Neuronal stem cell (in vitro differentiated cells): ENCODE measurements at places on chromosomes 7 and 10.

DNA sequence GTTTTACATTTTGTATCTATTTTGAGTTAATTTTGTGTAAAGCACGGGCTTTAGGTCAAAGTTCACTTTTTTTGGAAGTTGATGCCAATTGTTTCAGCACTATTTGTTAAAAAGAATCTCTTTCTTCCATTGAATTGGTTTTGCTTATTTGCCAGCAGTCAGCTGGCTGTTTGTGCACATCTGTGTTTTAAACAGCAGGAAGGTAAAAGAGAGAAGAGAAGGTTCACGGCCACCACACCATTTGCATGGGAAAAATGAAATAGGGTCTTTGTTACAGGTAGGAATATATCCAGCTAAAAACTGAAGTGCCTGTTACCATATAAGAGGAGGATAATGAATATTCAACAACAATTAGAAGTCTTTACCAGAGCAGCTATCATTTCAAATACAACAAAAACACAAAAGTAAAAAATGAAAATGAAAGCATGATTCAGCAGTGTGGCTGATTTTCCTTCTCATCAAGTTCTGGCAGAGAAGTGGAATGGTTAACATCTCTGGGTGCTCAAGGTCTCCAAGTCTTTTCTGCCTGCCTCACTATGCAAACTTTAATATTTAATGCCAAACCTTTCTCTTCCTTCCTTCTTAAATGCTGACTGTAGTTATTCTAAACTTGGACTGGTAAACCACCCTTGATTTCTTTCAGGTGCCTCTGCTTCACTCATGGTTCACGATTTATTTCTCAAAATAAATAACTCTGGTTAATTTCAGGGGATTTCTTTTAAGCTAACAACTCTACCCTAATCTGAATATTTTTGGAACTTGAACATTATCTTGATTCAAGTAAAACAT lies 841.5 kb downstream of the GRM8 start:
- DNase-seq: no peak

DNA sequence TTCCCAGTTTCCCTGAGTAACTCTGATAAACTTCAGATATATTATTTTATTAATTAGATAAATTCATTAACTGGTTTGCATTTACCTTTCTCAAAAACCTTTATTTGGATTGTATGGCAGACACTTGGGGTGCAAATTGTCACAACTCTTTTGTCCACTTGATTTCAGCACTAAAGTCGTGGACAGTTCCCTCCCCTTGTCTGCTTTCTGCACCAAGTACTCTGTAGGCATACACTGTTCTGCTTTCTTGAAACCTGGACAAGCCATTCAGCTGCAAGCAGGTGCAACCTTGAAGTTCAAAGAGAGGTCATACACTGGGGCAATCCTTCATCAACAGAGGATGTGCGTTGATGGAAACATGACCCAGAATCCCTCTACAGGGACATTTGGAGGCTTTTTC lies 162.9 kb downstream of the ARL5B start:
- DNase-seq: peak; percentile 70

DNA sequence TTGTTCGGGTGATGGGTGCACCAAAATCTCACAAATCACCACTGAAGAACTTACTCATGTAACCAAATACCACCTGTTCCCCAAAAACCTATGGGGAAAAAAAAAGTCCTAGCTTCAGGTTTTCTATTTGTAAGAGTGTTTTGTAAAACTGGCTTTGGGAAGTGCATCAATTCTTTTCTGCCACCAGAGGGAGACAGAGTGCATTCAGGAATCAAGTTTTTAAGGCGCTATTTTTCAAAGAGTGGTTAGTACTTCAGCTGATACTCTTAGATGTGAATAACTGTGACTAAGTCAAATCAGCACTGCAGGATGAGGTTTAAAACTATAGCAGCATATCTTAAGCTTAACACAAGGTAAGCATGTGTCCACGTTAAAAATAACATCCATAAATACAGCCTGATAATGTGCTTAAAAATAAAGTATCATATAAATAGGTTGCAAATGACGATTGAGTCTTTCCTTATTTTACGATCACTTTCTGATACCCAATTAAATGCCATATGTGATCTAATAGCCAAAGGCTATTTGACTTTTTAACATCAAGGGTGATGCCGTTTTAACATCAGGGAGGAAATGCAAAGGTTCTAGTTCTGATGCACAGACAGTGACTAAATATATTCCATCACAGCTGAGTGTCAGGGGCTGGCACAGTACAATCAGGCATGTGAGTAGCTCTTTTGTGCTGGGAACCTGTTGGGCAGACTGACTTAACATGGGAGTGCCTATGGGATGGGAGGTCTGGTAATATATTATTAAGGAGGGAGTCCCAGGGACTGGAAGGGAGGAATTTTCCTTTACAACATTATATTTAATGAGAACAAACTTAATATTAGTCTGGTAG lies 10.6 kb upstream of the LYZL2 start:
- DNase-seq: peak; percentile 53

GRCh38 chr7:153675131-153675530 lies 377.1 kb upstream of the DPP6 start:
- no peak for DNase-seq

DNA sequence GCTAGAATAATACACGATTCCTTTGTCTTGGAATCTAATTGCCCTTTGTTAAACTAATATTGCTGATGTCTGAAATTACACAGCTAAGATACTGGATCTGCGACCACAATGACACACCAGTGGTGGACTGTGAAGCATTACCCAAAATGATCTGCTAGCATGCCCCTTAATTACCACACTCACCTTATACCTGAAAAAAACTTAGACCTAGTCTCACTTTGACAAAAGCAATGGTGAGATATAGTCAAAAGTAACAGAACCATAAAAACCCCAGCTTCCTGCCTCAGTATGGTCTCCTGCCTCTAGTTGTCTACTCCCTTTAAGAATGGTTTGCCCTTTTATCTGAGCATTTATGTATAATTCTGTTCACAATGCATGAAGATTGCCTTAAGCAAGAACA lies 20.8 kb upstream of the ERVW-1 start:
- no peak for DNase-seq

DNA sequence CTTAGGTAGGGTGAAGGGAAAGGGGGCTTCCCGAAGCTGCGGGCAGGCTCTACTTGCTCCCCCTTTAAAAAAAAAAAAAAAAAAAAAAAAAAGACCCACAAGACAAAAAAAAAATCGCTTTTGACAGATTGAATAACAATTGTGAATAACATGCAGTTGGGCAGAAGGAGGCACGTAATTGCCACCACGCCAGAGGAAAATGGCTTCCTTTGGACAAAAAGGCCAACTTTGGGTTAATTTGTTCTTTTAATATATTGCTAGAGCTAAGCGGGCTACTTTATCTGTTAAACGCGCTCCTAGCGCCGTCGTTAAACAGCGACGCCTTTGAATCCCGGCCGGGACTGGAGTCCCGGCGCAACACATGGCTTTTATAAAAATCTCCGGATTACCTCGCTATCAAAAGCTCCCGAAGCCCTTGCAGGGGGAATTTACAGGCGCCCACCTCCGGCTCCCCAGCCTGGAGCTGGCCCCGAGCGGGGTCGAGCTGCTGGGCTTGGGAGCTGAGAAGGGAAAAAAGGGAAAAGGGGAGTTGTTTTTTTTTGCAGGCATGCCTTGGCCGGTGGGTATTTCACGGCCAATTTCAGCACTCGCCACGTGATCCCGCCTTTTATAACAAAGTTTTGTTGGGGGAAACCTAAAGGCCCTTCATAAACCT lies 1.2 kb downstream of the HOXA11 start:
- DNase-seq: no peak

DNA sequence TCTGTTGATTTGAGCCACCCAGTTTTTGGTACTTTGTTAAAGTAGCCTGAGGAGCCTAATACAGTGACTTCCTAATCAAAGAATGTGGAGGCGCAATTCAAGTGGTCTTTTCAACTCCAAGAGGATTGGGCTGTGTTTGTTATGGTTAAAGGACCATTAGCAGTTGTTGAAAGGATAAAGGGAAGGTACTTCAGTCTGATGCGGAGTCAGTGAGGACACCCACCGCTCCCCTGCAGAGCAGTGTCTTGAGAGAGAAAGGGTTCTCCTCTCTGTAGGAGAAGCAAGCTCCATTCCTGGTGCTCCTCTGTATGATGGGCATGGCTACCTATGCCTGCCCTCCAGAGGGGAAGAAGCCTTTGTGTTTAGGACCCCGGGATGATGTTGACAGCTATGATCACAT lies 590.6 kb upstream of the C7orf33 start:
- DNase-seq: no peak

DNA sequence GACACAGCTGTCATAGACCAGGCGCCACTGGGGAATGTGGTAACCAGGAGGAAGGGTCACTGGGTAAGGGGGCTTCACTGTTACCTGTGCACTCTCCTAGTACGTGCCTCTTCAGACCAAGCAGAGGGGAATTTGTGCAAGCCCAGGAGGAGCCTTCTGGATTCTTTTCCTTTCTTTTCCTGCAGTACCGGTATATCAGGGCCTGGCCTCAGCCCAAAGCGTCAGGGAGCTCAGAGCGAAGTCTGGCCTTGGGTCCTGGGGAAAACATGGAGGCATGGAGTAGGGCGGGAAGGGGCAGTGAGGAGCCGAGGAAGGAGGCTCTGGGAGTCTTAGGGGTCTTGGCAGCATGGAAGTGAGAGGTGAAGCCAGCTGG lies 133.6 kb upstream of the GDF10 start:
- DNase-seq: no peak

DNA sequence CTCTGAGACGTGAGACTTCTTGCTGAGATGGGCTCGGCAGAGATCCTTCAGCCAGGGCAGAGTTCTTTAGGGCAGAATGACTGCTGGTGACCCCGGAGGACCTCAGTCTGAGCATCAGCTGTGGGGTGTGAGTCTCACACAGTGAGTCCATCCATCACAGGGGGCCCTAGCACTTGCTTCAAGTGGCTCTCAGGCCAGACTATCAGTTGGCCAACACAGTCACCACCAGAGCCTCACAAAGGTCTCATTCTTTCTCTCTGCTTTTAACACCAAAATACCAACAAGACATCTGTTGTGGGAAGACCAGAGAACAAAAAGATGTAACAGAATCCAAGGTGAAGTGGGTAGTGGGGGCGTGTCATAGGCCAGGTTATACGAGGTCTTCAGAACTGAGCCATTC lies 345.6 kb upstream of the NRP1 start:
- DNase-seq: no peak

GRCh38 chr10:10788761-10789160 lies 228.9 kb upstream of the CELF2 start:
- DNase-seq: no peak

- peak; percentile 39 for DNase-seq
These were observed 150.5 kb downstream of the PLXDC2 start for GRCh38 chr10:19966751-19967150.

GRCh38 chr7:134703782-134704181 lies 57.1 kb downstream of the BPGM start:
- DNase-seq: no peak

DNA sequence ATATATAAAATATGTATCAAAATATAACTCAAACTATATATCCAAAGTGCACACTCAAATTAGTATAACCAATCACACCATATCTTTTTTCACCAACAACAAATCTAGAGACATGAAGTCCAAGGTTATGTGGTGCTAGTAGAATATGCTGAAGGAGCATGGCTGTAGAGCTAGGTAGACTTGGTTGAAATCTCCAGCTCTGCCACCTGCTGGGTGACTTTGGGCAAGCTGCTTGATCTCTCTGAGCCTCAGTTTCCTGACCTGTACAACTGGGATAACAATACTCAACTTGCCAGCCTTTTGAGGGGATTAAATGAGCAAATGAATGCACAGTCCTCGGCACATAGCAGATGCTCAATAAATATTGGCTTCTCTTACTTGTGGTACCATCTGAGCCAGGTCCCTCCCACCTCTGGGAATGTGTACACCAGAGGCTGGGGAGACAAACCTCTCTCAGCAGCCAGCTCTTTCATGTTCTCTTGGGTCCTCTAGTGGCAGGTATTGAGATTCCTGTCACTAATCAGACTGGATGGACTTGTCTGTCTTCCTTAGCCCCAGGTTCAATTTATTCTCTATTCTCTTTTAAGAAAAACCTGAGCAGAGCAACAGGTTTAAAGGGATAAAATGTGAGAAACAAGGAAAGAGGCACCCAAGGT lies 94.3 kb upstream of the PDE1C start:
- peak; percentile 5 for DNase-seq

GRCh38 chr7:123131961-123132360 lies 67.8 kb downstream of the SLC13A1 start:
- DNase-seq: no peak

- DNase-seq: no peak
These were observed 6.9 kb upstream of the RGS10 start for GRCh38 chr10:119549247-119549999.

GRCh38 chr7:3408814-3409595 lies 108.0 kb downstream of the SDK1 start:
- DNase-seq: no peak

GRCh38 chr7:130356876-130357611 lies 12.4 kb downstream of the CPA5 start:
- no peak for DNase-seq

GRCh38 chr7:47320296-47320695 lies 261.6 kb downstream of the TNS3 start:
- DNase-seq: no peak

DNA sequence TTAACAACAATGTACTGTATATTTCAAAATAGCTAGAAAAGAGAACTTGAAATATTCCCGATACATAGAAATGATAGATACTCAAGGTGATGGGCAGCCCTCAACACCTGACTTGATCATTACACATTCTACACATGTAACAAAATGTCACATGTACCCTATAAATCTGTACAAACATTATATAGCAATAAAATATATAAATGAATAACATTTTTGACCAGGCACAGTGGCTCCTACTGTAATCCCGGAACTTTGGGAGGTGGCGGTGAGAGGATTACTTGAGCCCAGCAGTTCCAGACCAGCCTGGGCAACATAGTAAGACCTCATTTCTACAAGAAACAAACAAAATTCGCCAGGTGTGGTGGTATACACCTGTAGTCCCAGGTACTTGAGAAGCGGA lies 659.5 kb upstream of the NRP1 start:
- DNase-seq: no peak

DNA sequence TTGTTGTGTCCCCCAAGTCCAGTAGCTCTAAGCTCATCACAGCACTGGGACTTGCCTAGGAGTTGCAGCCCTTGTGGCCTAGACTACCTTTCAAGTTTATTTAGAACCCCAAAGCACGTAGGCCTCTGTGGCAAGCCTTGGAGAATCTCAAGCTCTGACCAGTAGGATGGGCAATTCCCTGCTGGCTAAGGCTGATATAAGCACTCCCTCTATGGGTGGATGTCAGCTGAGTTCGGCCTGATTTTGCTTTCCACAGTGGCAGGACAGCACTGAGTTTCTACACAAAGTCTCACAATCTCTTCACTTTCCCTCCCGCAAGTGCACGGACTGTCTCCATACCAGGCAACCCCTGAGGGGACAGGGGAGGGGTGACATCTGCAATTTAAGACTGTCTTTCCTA lies 886.4 kb upstream of the LRRN3 start:
- DNase-seq: peak; percentile 2

DNA sequence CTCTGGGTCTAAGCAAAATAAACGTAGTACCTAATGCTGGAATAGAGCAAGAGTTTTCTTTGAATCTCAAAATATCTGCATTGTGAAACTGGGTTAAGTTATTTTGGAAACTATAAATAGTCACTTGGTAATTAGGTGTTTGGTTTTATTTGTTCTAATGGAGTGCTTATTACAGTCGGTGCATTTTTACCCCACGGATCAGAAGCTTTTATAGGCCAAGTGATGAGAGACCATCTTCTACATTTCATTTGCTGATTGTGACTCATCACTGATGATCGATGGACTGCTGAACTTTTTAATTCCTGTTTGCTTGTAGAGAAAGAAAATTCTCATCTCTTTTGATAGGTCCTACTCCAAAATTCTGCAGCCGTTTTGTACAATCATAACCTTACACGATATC lies 28.2 kb downstream of the MGMT start:
- no peak for DNase-seq
